Pericardium fibroblast (primary cell): ENCODE measurements at places on chromosomes 1 and 21. TPM values are rescaled to one million over a fixed set of nuclear protein-coding genes. Genes with fewer than 3 reads are reported as not detected.

OPRD1 gene
- total RNA-seq: not detected in 2 replicates

CASZ1 gene
- total RNA-seq: under 0.01 and 0.12 TPM in 2 replicates

PGBD5 gene
- under 0.01 TPM in 2 replicates for total RNA-seq

CD1B gene
- total RNA-seq: not detected in 2 replicates

NR5A2 gene
- total RNA-seq: 2.3 TPM in 1 of 2 replicates, not detected in the other

ANKRD45 gene
- total RNA-seq: 0.68 TPM in 1 of 2 replicates, not detected in the other

FCRL1 gene
- not detected in 2 replicates for total RNA-seq

CLCA1 gene
- total RNA-seq: not detected in 2 replicates

OVAAL gene
- not detected in 2 replicates for total RNA-seq

SCP2 gene
- 98.9 and 121 TPM in 2 replicates for total RNA-seq

LYPD8 gene
- total RNA-seq: not detected in 2 replicates

CYP4A22 gene
- not detected in 2 replicates for total RNA-seq

SASS6 gene
- 1.2 and 1.7 TPM in 2 replicates for total RNA-seq

CD48 gene
- not detected in 2 replicates for total RNA-seq

SYNC gene
- total RNA-seq: 37.6 and 80.6 TPM in 2 replicates

SPRR4 gene
- not detected in 2 replicates for total RNA-seq

LEMD1 gene
- total RNA-seq: not detected in 2 replicates
